Endothelial cell of umbilical vein (primary cell): ENCODE measurements at places on chromosomes 11 and 22.

- DNase-seq, result peak; percentile 32
These were observed 442 bp downstream of the COPB1 start for GRCh38 chr11:14499178-14499559.

DNA sequence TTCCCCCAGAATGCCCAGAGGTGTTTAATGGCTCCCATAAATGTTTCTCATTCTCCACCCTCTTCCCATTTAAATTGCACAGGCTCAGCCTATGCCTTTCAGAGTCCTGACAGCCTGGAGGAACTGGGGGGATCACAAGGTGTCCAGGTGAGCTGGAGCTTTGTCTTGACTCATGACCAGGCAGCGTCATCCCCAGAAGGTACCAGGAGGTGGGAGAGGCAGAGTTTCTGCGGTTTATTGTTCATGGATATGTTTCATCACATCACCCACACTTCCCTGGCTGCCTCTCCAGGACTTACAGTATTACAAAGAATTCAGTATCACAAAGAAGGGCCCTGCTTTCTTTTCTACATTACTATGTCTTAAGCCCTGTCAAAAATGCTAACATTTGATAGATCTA is 103.2 kb upstream of the GALNT18 start:
- DNase-seq, result no peak

DNA sequence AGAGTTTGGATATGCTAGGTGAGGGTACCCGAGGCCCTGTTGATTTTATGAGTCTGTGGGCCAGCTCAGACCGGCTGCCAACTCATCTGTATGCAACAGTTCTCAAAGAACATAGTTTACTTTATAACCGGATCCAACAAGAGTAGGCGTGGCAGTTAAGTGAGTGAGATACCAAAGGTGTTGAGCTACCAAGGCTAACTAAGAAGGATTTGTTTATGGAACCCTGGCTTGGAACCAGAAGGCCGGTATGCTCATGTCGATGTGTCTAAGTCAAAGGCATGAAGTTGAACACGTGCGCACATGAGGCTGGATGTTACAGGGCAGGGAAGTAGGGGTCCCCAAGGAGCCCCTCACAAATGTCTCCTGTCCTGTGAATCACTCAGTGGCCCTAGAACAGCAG is at the start of gene KCNJ1:
KCNJ1 (minus strand) TSS at position 20 of the 400 bp plus-strand sequence. CDS start 27,053 bp downstream, outside the sequence.
- DNase-seq, result no peak

GRCh38 chr11:36510594-36510942 is 496 bp upstream of the TRAF6 start:
- DNase-seq, result no peak

GRCh38 chr22:20138417-20138738 is 6.8 kb downstream of the ZDHHC8 start:
- no peak for DNase-seq

DNA sequence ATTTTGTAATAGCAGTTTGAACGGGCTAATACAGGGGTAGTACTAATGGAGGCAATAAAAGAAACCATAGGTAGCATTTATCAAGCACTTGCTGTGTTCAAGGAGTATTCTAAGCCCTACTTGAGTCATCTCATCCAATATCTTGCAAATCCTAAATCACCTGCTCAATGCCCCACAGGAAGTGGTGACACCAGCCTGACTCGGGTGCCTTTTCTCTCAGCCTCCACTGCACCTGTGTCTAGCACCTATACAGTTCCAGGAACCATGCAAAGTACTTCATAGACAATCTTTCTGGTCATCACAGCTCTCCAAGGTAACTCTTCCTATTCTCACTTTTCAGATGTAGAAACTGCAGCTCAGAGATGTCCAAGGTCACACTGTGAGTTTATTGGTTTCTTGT is 98.0 kb downstream of the PRR5L start:
- no peak for DNase-seq

DNA sequence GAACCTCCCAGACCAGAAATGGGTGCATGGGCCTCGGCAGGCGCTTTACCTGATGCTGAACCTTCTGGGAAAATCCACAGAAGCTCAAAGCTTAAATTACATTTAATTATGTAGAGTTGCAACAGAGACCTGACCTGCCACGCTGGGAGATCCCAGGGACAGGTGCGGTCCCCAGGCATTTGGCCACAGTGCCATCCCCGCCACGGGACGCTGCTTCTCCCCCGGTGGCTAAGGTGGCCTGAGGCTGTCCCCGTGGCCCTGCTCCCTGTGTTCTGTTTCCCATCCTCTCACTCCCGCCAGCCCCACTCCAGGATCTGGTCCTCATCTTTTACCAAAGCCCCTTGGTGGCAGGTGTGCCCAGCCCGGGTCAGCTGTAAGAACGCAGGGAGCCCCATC is 39.6 kb downstream of the GRAMD4 start:
- no peak for DNase-seq
